CD4-positive, alpha-beta T cell treated with Interleukin-1 beta for 1 hour (primary cell): ENCODE measurements at places on chromosomes 5 and 9.

- no peak for DNase-seq
These were observed 4.7 kb upstream of the PPP1R26 start for GRCh38 chr9:135474915-135475314.

DNA sequence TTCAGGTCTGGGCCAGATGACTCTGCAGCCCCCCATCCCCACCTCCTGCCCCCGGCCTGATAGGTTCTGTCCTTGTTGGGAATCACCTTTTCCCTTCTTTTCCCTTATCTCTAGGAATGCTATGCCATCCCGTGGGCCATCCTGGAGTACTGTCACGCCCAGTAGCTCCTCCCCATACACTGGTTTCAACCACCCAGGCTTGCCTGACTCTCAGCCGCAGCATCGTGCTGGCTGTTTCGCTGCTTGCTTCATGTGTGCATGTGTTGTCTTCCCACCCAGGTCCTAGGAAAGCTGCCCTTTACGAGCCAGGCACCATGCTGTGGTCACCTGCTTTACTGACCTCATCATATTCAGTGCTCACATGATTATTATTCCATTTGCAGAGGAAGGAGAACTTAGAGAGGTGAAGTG is 71.8 kb downstream of the ANGPTL2 start:
- DNase-seq, result no peak

GRCh38 chr5:2200261-2200950 is 317.7 kb upstream of the IRX4 start:
- no peak for DNase-seq

GRCh38 chr5:171480239-171480638 is 60.8 kb downstream of the FGF18 start:
- DNase-seq, result no peak

- DNase-seq, result peak; percentile 37
These were observed at the start of gene PCDH1 for GRCh38 chr5:141878186-141878710. Gene PCDH1, minus strand, starts transcription at chr5:141878410. Its CDS starts 148 bp downstream, at chr5:141878262.

GRCh38 chr5:87099291-87099839 is 168.3 kb upstream of the RASA1 start:
- no peak for DNase-seq

DNA sequence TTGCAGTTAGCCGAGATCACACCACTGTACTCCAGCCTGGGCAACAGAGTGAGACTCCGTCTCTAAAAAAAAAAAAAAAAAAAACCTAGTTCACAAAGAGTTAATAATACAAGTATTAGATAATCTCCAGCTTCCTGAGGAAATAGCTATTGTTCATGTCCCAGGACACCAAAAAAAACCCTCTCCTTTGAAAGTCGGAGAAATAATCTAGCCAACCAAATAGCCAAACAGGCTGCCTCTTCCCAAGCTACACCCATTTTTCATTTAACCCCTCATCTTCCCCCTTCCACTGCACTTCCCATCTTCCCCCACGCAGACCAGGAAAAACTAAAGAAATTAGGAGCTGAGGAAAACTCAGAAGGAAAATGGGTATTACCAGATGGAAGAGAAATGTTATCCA is 23.6 kb downstream of the CNOT8 start:
- no peak for DNase-seq

GRCh38 chr9:125649315-125649714 is 57.7 kb downstream of the MAPKAP1 start:
- DNase-seq, result peak; percentile 71

- DNase-seq, result peak; percentile 66
These were observed 118.0 kb downstream of the ESM1 start for GRCh38 chr5:54867310-54867944.

GRCh38 chr5:29795096-29795652 is 1398.3 kb upstream of the CDH6 start:
- DNase-seq, result no peak

DNA sequence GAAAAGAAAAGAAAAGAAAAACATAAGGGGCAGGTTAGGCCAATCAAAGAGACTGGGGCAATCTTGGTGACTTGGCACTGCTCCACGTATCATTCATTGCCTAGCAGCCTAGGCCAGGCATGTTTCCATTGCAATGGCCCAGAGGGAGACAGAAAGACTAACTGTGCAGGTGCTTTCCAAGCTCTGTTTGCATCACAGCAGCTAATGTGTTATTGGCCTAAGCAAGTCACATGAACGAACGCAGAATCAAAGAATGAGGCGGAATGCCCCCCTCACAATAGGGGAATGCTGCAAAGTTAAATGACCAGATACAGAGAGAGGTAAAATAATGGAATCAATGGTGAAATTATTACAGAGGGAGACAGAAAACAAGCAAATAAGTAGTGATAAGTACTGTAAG is 11.1 kb upstream of the VPS13A start:
- DNase-seq, result no peak

DNA sequence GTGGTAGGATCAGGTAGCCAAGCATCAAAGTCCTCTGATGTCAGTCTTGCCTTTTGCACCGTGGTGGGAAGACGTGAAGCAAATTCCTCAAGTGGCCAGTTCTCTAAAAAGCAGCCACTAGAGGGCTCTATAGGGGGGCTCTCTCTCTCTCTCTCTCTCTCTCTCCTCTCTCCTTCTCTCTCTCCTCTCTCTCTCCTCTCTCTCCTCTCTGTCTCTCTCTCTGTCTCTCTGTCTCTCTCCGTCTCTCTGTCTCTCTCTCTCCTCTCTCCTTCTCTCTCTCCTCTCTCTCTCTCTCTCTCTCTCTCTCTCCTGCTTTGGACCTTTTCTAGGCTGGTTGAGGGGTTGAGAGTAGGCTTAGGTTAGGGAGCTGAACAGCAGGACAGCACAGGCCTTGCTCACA is 13.9 kb upstream of the OSMR start:
- peak; percentile 8 for DNase-seq

DNA sequence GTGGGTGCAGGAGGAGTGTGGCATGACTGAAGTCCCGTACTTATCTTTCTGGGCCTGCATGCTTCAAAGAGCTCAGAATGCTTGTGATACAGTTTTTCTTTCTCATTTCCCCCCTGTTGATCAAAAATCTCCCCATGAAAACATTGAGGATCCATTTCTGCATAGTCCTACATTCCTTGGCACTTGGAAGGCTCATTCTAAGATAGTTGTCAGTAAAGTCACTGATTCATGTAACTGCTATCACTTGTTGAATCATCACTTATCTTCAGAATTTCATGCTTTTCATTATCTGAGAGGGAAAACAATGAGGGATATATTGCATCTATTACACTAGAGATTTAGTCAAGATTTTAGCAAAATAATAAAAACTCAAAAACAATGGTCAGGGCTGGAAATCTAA is 1953.1 kb upstream of the CDH6 start:
- DNase-seq, result no peak

DNA sequence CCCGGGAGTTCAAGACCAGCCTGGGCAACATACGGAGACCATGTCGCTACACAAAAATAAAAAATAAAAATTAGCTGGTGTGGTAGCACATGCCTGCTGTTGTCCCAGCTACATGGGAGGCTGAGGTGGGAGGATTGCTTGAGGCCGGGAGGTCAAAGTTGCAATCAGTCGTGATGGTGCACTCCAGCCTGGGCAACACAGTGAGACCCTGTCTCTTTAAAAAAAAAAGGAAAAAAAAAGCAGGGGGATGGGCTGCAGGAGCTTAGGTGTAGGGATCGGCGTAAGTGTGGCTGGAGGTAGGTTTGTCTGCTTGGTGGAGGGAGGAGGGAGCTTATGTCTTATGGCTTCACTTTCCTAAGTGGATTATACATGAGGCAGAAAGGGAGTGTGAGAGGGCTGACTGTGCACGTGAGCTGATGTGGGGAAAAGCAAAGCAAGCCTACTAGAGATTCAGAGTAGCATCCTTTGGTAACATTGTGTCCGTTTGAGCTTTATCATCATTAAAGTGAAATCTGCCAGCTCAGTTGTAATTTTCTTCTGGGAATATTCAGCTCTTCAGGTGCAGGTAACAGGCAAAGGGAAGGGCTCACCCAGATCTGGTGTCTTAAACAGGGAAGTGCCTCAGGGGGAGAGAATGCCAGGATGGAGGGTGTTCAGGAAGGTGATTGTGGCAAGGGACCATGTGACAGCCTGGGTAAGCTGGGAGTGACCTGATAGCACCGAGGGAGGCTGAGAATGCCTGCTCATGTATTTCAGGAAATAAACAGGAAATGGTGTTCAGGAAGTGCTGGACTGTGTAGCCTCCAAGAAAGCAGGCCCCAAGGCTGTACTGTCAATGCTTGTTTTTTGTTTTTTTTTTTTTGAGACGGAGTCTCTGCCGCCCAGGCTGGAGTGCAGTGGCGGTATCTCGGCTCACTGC is 17.6 kb upstream of the SETX start:
- DNase-seq, result no peak

DNA sequence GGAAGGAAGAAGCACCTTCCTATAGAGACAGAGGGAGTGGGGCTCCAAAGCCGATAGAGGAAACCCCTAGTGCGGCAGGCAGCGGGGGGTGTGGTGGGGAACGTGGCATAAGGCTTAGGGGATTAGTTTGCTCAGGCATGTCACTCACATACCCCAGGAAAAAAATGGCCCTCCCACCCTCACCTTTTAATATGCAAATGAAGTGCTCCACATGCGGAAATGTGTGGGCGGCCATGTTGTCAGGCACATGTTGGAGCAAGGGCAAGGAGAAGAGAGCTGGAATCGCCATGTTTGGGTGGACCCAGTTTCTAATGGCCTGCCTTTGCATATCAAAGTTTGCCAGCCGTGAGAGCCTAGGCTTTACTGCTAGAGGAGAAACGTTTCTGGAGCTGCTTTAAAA is 758.8 kb downstream of the NR2F1-AS1 start:
- no peak for DNase-seq

- DNase-seq, result no peak
These were observed 180.3 kb downstream of the SREK1 start for GRCh38 chr5:66324357-66324756.

DNA sequence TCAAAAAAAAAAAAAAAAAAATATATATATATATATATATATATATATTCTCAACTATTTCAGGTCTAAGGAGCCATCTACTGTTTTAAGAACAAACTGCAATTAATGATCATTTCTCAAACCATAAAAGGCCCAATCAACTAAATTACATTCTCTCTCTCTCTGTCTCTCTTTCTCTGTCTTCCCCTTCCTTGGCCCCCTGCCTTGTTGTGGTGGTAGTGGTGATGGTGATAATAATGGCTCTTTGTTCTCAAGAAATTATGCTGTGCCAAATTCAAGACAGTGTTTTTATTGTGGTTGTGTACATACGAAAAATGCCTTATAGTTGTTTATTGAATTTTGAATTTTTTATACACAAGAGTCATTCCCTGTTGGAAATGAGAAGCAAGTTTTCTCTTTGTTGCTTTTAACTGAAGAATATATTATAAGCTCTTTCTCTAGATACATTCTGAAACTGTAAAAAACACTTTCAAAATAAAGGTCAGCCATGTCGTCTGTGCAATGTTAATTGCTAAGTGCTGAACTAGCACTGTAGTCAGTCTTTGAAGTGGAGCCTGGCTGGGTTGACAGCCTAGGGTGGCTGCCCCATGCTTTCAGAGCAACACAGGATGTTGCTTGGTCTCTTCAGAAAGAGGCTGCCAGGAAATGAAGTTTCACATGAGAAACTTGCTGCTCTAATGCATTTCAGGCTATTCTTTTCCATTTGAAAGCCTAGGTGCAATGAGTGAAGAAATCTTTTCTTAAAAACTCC is 96.0 kb downstream of the HINT1 start:
- DNase-seq, result peak; percentile 65

DNA sequence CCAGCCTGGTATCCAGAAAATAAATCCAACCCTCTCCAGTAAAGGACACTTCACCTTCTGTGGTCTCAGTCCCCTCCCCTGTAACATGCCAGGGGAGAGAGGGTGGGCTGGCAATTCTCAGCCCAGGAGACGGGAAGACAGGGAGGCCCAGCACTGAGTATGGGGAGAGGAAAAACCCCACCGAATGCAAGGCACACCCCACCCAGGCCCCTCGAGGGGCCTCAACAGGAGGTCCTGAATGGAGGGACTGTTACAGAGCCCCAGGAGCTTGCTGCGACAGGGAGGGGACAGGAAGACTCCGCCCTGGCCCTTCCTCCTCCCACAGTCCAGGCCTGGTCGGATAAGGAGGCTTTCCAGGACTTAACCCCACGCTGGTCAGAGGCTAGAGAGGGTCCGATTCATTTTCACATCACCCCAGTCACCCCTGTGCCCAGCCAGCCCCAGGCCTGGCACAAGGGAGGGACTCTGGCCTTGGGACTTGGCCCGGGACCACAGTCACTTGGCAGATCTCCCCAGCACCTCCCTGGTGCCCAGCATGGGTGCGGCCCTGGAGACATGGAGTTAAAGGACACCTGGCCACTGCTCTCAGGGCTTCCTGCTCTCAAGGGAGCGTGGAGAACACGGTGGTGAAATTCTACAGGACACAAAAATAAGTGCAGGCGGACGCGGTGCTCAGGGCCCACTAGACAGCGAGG is 44.9 kb upstream of the STXBP1 start:
- DNase-seq, result no peak

DNA sequence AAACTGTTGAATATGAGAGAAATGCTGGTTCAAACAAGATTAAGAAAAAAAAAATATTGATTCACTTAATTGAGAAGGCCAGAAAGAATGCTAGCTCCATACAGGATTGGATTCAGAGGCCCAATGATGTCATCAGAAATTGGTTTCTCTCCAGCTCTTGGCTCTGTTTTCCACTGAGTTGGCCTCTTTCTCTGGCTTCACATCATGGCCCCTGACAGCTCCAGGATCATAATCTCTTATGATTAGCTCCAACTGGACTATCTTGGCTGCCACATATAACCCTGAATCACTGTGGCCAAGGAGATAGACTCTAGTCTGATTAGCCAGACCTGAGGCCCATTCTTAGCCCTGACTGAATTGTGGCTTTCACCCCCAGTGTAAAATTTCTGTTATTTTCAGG is 244.7 kb upstream of the GRAMD2B start:
- DNase-seq, result no peak

DNA sequence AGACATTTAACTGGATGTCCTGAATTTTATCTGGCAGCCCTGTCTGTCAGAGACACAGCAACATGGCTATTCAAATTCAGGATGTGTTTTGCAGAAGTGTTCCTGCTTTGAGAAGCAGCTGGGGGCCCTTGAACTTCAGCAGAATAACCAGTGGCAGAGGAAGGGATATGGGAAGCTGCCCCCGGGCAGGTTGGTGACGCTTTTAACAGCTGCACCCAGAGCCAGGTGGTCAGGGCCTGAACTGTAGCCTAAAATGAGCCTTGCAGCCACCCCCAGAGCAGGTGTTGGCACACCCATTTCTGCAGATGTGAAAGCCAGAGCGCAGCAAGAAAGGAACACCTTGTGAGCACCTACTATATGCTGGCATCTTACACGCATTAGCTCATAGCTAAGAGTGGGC is 128.7 kb upstream of the BOD1 start:
- DNase-seq, result peak; percentile 65

DNA sequence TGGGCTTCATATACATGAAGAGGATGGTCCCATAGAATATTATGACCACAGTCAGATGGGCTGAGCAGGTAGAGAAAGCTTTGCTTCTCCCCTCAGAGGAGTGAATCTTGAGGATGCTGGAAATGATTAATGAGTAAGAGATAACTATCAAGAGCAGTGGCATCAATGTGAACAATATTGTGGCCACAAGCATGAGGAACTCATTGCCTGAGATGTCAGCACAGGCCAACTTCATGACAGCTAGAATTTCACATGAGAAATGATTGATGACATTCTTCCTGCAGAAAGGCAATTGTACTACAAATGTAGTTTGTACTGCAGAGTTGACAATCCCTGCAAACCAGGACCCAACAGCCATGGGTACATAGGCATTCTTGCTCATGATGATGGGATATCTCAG is 586 bp downstream of the OR13C9 start:
- no peak for DNase-seq

- no peak for DNase-seq
These were observed 66.6 kb upstream of the CTNNA1 start for GRCh38 chr5:138686668-138687067.
